Psoas muscle (tissue), 8 donors: ENCODE measurements at places on chromosomes 11 and 22. TPM values are rescaled to one million over a fixed set of nuclear protein-coding genes. Genes with fewer than 3 reads are reported as not detected.

The P2RX3 gene
- 0.47 TPM for total RNA-seq

The OR9G1 gene
- total RNA-seq = not detected

DNA sequence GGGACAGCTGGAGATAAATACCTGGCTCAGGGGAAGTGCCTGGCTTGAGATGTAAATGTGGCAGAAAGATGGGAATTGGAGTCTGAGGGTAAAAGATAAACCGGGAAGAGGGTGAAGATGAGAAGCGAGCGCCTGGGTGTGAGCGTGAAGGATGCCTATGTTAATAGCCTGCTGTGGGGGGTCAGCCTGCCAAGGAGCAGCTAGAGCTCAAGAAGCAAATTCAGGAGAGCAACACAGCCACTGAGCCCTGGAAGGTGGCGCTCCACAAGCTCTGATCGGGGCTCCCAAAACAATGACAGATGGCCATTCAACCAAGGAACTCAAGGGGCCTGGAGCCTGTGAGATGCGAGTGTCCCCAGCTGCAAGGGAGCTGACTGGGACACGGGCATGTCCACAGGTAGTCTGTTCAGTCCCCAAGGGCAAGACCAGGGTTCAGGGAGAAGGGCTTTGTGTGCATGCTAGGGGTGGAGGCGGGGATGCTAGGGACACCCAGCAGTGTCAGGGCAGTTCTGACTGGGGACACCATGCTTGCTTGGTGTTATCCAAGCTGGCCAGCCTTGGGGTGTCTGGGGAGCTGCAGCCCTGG, 2.8 kb downstream of the GSC2 start:
- H3K36me3 ChIP-seq = no peaks in the 10 kb centered on the region
- H3K27me3 ChIP-seq = no peaks in the 10 kb centered on the region
- no peak for DNase-seq
- H3K4me3 ChIP-seq = no peak overlapping the region

DNA sequence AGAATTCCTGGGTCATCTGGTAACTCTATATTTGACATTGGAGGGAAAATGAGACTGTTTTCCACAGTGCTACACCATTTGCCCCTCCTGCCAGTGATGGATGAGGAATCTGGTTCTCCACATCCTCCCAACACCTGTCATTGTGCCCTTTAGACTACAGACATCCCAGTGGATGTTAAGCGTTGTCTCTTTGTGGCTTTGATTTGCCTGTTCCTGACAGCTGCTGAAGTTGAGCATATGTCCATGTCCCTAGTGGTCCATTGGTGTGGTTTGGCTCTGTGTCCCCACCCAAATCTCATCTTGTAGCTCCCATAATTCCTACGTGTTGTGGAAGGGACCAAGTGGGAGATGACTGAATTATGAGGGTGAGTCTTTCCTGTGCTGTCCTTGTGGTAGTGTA, 88.5 kb downstream of the BRD1 start:
- DNase-seq = no peak
- no peak overlapping the region for H3K4me3 ChIP-seq
- H3K4me1 ChIP-seq = no peaks in the 10 kb centered on the region
- H3K27me3 ChIP-seq = peaks cover 14% of the 10 kb centered on the region

DNA sequence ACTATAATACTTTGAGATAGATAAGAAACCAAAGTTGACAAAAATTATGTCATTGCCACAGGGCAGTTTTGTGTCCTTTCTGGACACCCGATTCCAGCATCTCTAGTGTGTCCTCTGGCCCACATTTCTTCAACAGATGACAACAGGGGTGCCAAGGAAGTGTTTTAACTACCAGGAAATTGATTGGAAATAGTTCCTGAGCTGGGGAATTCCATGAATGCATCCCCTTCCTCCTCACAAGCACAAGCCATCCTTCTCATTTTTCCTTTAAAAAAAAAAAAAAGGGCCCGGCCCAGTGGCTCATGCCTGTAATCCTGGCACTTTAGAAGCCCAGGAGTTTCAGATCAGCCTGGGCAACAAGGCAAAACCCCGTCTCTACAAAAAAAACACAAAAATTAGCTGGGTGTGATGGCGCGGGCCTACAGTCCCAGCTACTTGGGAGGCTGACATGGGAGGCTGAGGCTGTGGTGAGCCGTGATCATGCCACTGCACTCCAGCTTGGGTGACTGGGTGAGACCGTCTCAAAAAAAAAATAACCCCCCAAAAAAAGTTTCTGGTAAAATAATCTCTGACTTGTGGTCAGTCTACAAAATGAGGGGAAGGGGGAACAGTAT, 797 bp upstream of the B3GAT3 start:
- peak overlapping the region; percentile 93 for H3K27ac ChIP-seq
- H3K27me3 ChIP-seq = no peaks in the 10 kb centered on the region
- DNase-seq = no peak
- peaks cover 39% of the 10 kb centered on the region for H3K36me3 ChIP-seq
- H3K4me3 ChIP-seq = peak overlapping the region; percentile 79

DNA sequence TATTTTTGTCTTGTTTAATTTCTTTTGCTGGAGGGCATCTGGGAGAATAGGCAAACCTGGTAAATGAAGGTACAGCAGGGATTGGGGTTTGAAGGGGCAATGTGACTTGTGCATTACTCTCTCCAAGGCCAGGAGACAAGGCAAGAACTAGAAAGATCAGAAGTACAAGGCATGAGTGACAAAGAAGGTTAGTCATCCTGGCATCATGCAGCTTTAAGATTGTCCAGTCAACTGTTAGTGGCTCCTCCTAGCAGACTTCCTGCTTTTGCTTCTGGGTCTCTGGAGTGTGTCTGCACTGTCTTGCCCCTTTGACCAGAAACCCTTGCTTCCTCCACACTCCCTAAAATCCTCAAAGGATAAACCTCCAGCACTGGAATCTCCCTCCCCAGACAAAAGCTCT, 27.2 kb upstream of the GLYATL1 start:
- H3K36me3 ChIP-seq = no peaks in the 10 kb centered on the region
- H3K4me3 ChIP-seq = no peak overlapping the region
- no peaks in the 10 kb centered on the region for H3K27me3 ChIP-seq
- no peaks in the 10 kb centered on the region for H3K4me1 ChIP-seq
- H3K27ac ChIP-seq = no peak overlapping the region
- no peak for DNase-seq
